ENCODE measurements at places on chromosomes 7 and 10.

GRCh38 chr7:41475801-41476459 lies 227.0 kb downstream of the INHBA start:
- DNase-seq, result no peak

- no peak for DNase-seq
Measured at GRCh38 chr7:155053002-155053401, 17.1 kb upstream of the HTR5A start.

DNA sequence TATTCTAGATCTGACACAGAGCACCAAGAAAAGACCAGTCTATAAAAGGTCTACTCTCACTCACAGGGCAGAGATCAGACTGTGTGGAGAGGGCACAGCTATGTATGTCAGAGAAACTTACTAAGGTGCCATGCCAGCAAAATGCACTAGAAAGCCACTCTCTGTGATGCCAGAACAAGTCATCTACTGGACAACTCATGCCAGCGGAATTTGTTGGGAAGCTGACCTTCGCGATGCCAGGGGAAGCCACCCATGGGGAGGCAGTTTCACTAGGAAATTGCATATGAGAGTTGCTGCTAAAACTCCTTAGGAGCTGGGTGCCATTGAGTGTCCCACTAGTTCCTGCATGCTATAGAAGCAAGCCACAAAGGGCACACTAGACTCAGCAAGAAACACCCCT lies 58.5 kb downstream of the MICU1 start:
- no peak for DNase-seq

- DNase-seq, result no peak
Measured at GRCh38 chr10:114350751-114351150, 53.6 kb downstream of the AFAP1L2 start.
